COR-L47 (cell line): ENCODE measurements at places on chromosomes 2 and 18.

DNA sequence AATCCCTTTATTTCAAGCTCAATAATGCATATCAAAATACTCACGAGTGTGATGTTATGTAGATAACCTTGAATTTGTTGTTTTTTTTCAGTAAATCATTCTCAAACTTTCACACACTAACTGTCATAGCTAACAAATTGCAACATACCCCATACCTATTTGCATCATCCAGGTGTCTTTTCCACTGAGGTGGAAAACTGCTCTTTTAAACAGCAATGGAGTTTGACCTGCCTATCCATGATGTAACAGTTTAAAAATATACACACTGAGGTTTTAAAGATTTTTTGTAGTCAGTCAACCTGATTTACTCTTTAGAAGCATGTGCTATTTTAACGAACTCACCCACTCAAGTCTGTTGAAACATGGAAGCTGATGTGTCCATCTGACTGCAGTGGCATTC lies 298.7 kb downstream of the RND3 start:
- DNase-seq, result no peak

DNA sequence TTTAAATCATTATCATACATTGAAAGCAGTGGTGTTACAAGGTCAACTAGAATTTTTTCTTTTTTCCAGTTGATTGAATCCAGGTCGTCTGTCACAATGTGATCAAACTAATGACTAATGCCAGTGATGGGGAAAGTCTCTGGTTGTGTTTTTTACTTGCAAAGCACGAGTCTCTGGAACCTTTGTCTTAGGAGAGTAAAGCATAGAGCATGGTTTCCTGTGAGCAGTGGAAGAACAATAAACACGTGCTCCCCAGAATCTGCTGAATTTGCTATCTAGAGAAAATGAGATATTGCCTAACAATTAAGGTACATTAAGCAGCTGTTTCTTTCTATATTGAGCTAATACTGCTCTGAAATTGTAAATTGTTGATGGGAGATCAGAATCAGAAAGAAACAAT lies 1332.4 kb upstream of the TMEFF2 start:
- DNase-seq, result no peak

GRCh38 chr2:26687801-26688200 lies 4.7 kb upstream of the KCNK3 start:
- DNase-seq, result peak; percentile 72

DNA sequence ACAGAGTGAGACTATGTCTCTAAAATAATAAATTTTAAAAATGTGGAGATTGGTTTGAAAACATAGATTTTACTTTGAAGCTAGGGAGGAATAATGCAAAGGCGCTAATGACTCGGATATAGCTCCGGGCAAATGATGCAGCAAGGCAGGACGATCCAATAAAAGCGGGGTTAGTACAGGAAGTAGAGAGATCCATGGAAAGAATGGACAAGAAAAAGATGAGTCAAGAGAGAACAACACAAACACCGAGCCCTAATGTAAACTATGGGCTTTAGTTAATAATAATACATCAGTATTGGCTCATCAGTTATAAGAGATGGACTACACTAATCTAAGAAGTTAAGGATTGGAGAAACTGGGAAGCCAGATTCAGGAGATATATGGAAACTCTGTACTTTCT lies 74.5 kb downstream of the QPCT start:
- DNase-seq, result no peak

DNA sequence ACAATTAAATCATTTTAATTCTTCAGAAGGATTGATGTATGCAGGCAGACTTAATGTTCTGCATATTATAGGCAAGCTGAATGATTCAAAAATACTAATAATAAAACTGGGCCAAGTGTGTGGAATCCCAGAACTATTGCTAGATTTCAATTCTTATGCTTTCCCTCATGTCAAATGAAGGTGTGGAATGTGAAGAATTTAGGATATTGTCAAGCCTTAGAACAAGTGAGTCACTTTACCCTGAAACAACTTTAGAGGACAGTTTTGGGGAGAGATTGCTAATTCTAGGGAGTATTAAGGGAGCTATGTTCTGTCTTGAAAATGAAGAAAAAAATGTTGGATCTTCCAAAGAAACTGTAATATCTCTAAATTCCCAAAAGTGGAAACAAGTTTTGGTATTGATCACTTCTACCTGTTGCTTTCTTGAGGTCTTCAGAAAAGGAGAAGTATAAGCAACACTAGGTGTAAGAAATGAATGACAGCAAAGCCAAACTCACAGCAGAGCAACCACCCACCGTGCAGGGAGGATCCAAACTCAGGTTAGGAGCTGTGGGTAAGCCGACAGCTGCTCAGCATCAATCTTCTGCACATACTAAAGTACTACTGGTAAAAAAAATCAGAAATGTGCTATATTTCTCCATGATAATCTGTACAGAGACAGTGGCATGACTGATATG lies 818.1 kb downstream of the SLC4A3 start:
- DNase-seq, result no peak

- no peak for DNase-seq
Observed at GRCh38 chr2:235921508-235922191, 246.5 kb downstream of the GBX2 start.

GRCh38 chr2:193793914-193794313 lies 1599.2 kb upstream of the TMEFF2 start:
- no peak for DNase-seq

GRCh38 chr2:143548032-143548431 lies 418.8 kb downstream of the ARHGAP15 start:
- DNase-seq, result no peak

- no peak for DNase-seq
Observed at GRCh38 chr2:236257136-236257535, 7.1 kb downstream of the ASB18 start.

DNA sequence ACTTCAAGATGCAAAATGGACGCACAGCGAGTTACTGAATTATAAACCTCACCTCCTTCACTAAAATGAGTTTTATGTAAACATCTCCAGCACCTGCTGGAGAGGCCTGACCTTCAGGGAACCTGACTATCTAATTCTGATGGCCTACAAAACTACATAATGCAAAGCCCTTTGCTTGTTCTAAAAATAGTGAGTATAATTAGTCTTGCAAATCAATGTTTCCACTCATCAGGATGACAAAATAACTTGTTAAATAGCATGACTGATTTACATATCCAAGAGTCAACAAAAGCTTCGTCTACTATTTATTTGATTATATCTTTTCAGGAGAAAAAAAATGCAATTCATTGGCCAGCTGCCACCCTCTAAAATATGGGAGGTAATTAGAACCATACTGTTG lies 326.3 kb upstream of the MC4R start:
- DNase-seq, result peak; percentile 99

DNA sequence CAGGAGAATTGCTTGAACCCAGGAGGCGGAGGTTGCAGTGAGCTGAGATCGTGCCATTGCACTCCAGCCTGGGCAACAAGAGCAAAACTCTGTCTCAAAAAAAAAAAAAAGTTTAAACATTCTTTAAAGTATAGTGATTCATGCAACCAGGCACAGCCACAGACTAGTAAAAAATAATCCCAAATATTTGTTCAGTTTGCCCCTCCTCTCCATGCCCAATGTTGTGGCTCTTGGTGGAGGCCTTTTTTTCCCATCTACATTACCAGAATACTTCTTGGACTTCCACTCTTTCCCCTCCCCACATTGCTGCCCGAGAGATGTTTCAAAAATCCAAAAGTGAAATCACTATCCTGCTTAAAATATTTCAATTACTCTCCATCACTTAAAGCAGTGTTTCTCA lies 5.1 kb upstream of the MALT1 start:
- DNase-seq, result no peak

DNA sequence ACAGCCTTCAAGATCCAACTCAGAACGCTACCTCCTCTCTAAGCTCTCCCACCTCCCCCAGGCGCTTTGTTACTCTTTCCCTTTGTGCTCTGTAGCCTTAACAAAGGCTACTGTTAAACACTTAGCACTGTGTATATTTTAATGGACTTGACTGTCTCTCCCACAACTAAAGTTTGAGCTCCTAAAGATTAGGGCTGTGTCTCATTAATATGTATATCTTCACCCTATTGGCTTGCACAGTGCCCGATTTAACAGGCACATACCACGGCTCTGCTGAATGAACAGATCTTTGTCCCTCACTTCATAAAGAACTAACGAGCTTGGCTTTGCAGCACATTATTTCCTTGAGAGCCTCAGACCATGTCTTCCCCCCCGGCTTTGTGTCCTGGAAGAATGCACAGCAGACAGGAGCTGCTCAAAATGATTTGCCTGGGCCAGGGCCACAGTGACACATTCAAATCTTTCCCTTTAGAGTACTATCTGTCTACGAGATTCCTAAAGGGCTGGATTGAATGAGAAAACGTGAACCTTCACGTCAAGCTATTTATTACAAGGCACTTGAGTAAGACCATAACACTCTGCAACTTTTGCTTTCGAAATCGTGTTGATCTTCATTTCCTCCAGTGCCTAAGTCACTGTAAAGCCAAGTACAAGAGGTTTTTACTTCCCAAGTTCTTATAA lies 22.1 kb downstream of the ABHD3 start:
- no peak for DNase-seq

DNA sequence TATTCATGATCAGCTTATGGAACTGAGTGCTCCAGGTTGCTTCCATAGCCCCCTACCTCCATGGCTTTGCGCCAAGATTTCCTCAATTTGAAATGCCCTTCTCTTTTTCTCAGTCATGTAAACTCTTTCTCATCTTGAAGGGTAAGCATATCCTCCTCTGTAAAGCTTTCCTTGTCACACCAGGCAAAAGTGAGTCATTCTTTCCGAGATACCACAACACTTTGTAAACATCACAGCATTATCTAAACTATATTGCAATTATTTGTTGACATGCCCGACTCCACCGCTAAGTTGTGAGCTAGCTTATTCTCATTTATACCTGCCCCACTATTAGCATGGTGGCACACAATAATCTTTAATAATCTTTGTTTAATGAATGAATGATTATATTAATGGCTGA lies 419.5 kb upstream of the CHST9 start:
- DNase-seq, result no peak

GRCh38 chr2:190649035-190649797 lies at the start of gene NAB1:
NAB1 (plus strand) TSS chr2:190649083; CDS start chr2:190659177, 10,094 bp downstream.
- DNase-seq, result peak; percentile 53

DNA sequence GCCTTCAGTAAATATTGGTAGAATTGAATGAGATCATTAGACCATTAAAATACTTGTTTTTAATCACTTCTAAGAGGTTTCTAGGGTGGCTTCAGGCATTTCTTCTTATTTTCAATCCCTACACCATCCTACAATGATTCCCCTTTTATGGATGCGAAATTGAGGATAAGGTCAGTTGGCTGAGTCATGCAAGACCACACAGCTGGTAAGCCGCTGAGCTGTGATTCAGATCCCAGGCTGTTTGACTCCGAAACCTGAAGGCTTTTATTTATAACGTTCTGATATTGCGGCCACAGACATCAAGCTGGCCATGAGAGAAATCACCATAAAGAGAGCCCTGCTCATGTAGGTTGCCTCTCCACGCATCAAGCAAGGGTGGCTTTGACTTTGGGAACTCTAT lies 133.4 kb downstream of the VAPA start:
- no peak for DNase-seq

DNA sequence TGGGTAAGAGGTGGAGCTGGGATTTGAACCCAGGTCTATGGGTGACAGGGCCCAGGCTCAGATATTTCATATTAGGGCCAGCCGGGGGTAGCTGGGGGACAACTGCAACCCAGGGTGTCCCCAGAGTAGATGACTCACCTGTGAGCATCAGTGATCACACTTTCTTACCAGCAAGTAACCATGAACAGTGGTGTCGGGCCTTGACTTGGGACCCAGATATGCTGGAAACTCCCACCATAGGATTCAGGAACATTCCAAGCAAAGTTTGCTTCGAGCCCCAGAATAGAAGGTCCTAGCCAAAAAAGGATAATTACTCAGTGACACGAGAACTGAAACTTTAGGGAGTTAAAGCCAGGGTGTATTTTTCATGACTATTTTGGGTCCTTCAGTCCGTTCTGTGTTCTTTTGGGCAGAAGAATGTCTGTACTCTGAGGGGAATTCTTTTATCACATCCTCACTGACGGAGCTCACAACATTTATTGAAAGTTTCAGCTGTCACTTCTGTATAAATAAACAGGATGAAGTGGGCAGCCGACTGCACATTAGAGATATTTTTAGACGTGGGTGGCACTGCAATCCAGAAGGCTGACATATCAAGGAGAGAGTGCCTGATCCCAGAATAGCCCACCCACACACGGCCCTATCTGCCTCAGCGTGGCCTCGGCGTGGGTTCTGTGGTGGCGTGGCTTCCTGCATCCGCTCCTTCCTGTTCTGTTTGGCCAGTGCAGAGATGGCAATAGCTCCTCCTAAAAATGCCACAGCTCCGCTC lies 45.6 kb downstream of the RAMP1 start:
- DNase-seq, result no peak

DNA sequence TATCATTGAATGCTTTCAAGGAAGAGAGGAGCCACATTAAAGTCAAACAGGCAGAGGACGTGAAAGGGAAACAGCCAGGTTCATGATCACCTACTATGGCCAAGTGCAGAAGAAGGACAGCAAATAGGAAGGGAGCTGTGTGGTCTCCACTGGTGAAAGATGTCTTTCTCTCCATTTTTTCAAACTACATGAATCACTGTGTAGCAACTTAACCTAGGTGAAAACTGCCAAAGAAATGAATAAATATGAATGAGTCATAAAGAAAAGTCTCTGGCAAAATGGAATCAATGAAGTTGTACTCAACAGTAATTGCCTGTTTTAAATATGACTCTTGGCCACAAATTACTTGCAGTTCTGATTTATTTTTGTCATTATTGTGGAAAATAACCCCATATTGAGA lies 452.6 kb upstream of the PKDCC start:
- no peak for DNase-seq

DNA sequence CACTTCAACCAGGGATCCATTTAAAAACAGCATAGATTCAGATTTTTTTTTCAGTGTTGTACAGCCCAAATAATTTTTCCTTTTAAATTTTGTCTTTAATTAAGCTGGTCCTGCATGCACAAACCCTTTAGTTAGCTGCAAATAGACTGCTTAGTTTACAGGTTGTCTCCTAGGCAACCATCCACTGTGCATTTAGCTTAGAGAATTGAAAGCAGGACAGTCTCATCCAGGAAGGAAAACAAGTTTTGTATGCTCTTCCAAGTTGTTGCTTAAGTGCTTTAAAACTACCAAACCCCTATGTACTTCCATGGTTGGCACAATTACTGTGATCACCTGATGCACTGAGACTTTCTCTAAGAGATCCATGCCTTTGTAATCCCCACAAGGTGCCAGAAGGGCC lies at the start of gene MAP3K19:
TSS of gene MAP3K19 (minus strand) at position 148 of the 400 bp plus-strand sequence. CDS start 22,800 bp downstream, outside the sequence.
- no peak for DNase-seq

GRCh38 chr2:20637147-20637546 lies 13.8 kb downstream of the HS1BP3 start:
- no peak for DNase-seq

DNA sequence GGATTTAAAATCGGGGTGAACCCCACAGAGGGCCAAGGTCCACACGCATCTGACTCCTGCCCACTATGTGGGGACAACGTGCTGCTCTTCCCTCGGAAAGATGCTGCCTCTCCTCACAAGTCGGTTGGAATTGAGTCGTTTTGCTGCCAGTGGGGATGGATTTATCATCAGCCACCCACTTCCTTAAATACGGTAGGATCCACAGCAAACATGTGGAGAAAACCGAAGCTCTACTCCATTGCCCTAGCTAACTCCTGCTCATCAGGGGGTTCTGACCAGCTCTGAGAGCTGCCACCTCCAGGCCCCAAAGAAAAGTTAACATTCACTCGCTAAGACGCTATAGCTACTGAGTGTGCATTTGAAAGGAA lies 80.9 kb downstream of the CHRNA1 start:
- DNase-seq, result no peak

GRCh38 chr2:160387558-160388262 lies 105.9 kb downstream of the RBMS1 start:
- DNase-seq, result no peak
